CD4-positive, alpha-beta T cell treated with Interleukin-4 for 4 hours (primary cell): ENCODE measurements at places on chromosomes 2 and 18.

- no peak for DNase-seq
Measured at GRCh38 chr2:154189953-154190352, 318.2 kb downstream of the GALNT13 start.

DNA sequence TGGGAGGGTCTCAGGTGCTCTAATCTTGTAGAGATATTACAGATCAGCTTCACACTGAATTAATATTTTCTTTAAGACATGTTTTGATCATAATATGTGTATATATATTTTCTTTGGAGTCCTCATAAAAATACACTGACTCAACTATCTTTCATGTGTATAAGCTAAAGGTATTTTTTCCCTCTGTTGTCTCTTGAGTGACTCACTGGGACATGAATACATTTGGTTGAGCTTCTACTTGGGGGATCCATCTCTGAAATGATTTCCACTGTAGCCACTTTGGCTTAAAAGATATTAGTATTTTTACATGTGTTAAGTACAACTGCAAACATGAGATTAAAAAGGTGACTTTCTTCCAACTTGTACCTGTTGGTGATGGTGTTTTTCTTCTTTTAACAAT is 140.8 kb downstream of the TTN start:
- DNase-seq, result no peak

GRCh38 chr2:19607931-19608771 is 249.7 kb upstream of the OSR1 start:
- no peak for DNase-seq

GRCh38 chr2:100237163-100237562 is 85.1 kb downstream of the LONRF2 start:
- no peak for DNase-seq

GRCh38 chr2:25274868-25275574 is 66.7 kb downstream of the DNMT3A start:
- DNase-seq, result peak; percentile 69

GRCh38 chr2:158755310-158756087 is 39.6 kb upstream of the DAPL1 start:
- DNase-seq, result no peak

DNA sequence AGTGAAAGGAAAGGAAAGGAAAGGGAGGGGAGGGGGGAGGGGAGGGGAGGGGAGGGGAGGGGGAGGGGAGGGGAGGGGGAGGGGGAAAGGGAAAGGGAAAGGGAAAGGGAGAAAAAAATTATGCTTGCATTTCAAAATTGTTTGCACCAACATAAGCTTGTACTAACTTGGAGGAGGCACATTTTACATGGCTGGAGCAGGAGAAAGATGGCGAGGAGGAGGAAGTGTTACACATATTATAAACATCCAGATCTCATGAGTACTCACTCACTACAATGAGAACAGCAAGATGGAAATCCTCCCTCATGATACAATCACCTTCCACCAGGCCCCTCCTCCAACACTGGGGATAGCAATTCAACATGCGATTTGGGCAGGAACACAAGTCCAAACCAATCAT is 660.2 kb upstream of the CDH2 start:
- DNase-seq, result no peak

GRCh38 chr2:64748561-64748960 is 94.8 kb upstream of the SERTAD2 start:
- no peak for DNase-seq

GRCh38 chr2:11071211-11071610 is 84.1 kb upstream of the SLC66A3 start:
- DNase-seq, result no peak

DNA sequence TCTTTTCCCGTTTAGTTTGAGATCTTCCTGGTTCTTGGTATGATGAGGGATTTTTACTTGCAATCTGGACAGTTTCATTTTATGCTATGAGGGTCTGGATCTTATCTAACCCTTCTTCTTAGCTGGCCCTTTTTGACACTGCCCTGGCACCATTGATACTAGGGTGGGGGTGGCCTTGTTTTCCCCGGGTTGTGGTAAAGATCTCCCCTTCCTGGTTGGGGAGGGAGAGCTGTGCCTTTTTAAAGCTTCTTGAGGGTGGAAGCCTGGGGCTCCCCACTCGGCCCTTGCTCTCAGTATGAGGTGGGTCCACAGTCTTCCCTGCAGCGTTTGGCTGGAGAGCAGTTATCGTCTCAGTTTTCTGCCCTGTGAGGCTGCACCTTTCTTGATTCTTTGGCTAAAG is 66.1 kb downstream of the ASB1 start:
- DNase-seq, result no peak

DNA sequence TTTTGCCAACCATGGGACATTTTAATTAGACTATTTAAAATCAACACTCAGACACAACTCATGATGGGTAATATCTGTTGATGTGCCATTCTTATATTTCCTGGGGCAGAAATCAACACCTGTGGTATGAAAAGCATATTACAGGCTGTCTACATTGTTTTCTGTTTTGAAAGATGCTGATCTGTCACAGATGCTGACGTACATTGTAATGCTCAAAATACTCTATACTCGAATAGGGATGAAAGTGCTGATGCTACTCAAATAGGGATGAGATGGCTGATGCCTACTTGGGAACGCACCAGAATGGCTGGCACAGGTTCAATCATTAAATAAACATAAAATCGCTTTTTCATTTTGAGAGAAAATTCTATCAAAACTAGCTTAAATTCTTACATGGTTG is 41.2 kb downstream of the TMEFF2 start:
- no peak for DNase-seq

DNA sequence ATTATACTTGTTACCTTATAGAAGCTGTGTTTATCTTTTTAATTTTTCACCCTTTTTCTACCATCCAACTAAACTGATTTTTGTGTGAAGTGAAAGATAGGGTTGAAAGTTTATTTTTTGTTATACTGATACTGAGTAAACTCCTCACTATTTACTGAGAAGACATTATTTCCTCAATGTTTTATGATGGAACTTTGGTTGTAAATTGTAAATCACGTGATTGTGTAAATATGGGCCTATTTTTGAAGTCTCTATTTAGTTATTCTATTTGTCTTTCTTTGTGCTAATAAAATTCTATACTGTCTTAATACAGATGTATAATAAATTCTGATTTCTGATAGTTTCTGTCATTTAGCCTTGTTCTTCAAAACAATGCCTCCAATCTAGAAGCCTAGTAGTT is 697.2 kb upstream of the SLC8A1 start:
- DNase-seq, result no peak

DNA sequence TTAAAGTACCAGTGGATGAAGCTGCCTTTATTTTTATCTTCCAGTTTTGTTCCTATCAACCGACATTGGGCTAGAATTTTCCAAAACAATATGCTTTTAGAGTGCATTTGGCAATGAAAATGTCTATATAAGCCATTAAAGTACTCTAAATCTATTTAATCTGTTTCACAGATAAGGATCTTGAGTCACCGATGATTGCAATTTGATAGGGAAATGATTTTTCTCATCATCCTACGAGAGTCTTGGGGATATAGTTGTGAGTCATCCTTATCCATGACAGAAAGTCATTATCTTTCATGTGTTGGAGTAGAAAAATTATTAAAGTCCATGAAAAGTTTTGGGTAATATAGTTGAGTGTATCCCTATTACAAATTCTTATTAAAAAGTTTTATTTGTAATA is 26.1 kb downstream of the SLC39A10 start:
- DNase-seq, result no peak

DNA sequence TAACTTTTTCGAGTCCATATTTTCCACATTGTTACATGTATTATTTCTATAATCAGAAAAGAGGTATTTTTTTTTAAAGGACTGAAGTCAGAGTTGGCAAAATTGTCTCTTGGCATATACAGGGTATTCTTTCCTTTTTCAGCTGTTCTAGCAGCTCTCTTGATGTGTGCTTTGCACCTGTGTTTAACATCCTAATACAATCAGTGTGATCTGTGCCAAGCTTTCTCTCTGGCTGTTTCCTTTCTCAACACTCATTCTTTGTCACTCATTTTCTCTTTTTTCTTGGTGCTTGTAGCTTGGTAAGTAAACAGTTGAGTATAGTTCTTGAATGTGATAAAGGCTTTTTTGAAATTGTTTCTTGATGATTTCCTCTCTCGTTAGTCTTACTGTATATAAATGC is 9.2 kb downstream of the RNMT start:
- DNase-seq, result no peak

DNA sequence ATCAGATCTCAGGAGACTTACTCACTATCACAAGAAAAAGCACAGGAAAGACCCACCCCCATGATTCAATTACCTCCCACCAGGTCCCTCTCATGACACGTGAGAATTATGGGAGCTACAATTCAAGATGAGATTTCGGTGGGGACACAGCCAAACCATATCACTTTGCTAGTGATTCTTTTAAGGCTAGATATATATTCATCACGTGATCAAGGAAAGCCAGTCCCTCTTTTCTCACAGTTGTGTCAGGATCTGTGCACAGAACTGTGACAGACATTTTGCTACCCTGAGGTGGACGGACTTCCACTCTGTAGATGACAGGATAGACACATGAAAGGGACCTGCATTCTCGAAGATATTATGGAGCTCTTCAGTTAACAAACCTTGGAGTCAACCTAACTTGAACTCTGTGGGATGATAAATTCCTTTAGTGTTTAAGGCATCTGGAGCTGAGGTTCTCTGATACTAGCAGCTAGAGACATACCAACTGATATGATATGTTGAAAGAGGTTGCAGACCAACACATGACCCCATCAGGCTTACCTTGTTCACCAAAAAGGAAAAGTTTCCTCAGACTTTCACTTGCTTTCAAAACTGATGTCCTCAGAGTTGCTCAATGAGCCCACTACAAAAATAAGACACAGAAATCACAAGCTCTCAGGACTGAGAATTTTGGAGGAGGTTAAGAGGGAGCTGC is 66.3 kb upstream of the SCG2 start:
- DNase-seq, result no peak
